ENCODE measurements at places on chromosomes 3 and 15.
A peak's percentile ranks its signal among the peaks of the same experiment; 100 is the strongest.

- DNase-seq, result peak; percentile 48
Measured at GRCh38 chr3:1439395-1439794, 346.6 kb downstream of the CNTN6 start.

DNA sequence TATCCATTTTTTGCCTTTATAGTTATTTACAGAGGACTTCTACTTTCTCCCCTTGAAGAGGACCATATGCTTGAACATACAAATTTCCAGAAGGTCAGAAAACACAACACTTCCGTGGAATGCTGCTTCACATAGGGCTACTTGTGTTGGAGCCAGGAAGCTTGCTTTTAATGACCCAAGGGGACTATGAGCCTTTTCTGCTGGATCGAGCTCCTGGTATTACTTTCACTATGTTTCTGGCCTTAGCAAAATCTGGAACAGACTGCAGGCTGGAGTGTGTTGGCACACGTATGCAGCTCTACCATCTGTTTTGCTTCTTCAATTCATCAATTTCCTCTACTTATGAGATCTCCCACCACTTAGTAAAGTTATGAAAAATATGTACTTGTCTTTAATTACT, 69.3 kb upstream of the CBLB start:
- DNase-seq, result no peak

- no peak for DNase-seq
Measured at GRCh38 chr3:51559411-51559888, 20.9 kb downstream of the RAD54L2 start.

DNA sequence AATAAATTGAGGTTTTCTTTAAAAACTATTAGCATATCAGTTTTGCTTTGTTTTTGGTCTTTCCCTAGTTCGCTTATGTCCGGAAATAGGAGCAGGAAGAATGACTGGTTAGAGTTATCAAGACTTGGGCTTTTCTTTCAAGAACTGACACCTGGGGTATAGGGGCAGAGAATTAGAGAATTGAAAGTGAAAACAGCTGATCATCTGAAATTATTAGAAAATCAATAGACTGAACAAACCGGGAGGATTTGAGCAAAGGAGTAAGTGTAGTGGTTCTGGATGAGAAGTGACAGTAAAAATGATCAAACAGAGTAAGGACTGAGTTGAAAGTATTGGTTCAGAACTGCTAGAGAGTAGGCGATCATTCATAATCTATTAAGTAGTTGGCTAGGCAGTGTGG, 6.0 kb downstream of the MINDY2 start:
- DNase-seq, result peak; percentile 19

DNA sequence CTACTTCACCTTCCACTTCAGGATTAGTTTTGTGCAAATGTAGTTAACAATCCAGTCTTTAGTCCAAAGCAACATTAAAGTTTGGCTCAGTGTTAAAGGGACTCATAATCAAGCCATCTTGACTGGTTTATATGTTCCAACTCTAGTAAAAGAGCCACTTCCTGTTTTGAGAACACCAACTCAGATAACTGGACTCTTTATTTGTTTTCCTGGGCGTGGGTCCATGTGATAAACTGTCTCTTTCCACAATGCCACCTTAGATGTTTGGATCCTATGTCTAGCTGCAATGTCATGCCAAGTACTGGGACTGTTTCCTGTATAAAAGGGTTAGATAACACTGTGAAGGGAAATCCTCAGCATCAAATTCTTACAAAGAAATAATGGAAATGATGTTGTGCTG, 545.0 kb downstream of the PYDC2 start:
- DNase-seq, result no peak

DNA sequence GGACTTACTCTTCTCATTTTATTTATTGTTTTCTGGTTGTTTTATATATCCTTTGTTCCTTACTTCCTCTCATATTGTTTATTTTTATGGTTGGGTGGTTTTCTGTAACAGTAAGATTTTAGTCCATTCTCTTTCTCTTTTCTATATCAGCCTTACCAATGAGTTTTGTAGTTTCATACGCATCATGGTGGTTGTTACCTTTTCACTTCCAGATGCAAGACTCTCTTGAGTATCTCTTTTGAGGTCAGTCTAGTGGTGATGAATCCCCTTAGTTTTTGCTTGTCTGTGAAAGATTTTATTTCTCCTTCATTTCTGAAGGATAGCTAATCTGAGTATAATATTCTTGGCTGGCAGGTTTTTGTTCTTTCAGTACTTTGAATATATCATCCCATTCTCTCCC, 57.1 kb upstream of the MFGE8 start:
- DNase-seq, result no peak

- DNase-seq, result no peak
Measured at GRCh38 chr3:177041021-177041729, 156.1 kb downstream of the TBL1XR1 start.

DNA sequence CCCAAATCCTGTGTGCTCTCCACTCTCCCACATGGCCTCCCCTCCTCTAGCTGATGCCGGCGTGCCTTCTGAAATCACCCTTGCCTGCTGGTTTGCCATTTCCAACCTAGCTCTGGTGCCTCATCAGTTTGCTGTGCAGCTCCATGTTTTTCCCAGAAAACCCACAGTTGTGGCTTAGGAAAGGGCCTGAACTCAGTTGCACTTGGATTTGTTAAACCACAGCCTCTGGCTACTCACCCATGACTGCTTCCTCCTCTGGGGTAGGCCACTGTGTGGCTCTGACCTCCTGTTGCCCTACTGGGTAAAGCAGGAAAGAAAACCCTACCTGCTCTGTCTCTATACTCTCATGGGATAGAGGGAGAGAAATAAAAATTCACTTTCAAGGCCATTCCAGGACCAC, 97.3 kb downstream of the DAPK2 start:
- DNase-seq, result no peak

DNA sequence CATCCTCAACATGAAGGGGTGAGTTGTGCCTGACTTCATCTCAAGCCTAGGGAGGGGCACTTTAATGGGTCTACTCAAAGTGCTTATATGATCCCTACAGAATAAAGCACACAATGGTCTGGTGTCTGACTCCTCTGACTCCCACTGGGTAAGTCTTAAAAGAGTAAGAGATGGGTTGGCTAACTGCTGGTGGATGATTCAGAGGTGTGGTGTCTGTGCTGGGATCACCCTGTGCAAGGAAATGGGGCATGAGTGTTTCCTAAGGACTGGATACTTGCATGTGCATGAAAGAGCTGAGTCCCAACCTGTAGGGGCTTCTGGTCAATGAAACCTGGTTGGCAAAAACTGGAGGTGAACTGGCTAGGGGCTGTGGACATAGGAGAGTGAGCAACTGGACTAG, 158.8 kb downstream of the IL20RB start:
- DNase-seq, result no peak

DNA sequence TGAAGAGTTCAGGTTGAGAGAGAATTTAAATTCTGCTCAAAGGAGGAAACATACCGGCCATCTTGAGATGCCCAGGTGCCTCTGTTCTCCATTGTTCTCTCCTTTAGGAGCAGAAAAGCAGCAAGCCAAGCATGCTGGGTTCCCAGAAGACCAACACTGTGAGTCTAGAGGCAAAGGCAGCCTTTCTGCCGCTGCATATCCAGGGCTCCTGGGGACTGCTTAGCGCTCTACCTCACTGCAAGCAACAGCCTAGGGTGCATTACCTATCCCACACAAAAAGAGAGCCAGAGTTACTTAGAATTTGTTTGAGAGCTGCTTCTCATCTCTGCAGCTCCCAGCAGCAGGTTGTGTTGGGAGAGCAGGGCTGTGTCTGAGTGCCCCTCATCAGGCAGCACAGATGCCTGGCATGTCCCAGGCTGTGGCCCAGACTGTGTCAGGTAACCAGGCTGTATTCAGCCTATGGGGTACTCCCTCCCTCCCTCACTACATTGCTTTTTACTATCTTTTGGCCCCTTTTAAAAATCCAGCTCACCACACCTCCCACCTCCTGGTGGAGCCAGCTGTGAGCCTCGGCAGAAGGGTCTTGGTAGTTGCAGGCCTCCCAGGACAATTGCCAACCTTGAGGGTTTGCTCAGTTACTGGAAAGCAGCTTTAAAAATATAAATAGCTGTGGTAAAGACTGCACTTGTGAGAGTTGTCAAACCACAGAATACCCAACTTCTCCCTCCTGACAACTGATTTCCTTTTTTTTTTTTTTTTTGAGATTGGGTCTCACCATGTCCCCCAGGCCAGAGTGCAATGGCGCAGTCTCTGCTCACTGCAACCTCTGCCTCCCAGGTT, 30.2 kb downstream of the BCL2L10 start:
- peak; percentile 19 for DNase-seq

DNA sequence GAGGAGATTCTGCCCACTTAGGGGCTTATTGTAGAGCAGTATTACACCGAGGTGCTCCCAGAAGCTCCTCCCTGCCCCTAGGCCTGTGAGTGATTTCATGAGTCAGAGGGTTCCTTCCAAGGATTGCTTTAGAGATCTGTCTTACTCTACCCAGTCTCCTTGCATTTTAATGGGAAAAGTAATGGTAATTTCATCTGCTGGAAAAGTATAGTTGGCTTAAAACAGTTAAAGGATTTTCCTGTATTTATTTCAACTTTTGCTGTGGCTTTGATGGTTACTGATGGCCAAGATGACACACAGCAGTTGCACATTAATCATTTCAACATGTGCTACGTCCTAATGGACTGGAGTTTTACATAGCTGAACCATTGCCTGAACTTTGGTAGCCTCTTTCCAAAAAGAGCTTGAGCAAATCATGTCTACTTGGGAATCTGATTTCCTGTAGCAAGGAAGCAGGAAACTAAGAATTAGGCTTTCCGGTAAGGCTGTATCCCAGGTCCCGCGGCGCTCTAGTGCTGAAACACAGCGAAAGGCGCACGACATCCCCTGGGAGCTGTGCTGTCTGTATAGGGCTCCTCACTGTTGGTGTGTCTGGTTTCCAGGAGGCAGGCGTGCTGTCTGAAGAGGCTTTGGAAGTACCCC, 9.2 kb upstream of the PGPEP1L start:
- DNase-seq, result no peak

DNA sequence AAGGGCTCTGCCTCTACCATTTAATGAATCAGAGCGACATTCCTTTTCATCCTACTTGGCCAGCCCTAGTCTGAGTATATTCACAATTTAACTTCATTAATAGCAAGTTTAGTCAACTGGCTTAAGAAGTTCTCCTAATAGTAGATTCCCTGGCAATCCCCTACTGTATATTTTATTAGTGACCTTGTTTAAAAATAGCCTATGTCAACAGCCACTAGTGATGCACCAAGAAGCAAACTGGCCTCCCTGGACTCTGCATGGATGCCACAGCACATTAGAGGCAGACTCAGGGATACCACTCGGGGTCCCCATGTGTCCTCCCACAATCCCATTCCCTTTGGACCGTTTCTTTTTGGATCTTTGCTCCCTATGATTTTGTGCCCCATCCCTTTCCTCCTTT, 83.6 kb downstream of the THSD4 start:
- no peak for DNase-seq

- no peak for DNase-seq
Measured at GRCh38 chr15:69359722-69360121, 54.4 kb upstream of the KIF23 start.

DNA sequence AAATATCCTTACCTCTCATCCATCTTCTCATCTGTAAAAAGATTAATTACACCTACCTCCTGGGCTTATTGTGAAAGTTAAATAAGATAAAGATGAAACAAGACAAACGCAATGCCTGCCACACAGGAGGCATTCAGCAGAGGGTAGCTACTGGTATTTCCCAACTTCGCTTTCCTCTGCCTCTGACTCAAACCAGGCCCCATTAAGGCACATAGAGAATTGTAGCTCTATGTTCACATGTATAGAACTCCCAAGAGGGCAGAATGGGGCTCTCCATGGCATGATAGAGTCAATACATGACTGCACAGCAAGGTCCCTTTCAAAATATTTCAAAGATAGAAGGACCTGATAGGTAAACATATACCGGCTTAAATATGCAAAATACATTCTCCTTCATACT, 1.4 kb downstream of the LYSMD2 start:
- peak; percentile 43 for DNase-seq

- DNase-seq, result no peak
Measured at GRCh38 chr15:36344887-36345286, 234.5 kb upstream of the CDIN1 start.

DNA sequence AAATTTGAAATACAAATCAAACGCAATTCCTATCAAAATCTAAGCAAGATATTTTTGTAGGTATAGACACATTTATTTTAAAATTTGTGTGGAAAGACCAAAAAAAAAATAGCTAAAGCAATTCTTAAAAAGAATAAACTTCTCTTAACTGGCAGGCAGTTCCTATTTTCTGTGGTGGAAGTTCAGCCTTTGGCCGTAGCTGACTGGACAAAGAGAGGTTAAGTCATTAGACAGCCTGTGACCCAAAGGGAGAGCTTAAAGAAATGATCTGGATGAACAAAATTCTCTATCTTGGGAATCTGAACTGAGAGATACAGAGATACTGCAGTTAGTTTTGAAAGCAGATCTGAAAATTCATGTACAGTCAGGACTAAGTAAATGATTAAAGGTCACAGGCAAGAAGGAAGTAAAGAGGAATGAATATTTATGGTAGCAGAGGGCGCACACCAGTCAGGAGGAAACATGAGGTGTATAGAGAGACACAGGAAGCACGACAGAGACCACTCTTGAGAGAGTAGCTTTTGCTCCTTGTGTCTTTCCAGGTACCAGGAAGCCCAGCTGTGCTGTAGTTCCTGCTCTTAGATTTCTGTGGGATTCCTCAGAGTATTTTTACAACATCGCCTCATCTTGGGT, 57.5 kb downstream of the TPRG1 start:
- peak; percentile 11 for DNase-seq

DNA sequence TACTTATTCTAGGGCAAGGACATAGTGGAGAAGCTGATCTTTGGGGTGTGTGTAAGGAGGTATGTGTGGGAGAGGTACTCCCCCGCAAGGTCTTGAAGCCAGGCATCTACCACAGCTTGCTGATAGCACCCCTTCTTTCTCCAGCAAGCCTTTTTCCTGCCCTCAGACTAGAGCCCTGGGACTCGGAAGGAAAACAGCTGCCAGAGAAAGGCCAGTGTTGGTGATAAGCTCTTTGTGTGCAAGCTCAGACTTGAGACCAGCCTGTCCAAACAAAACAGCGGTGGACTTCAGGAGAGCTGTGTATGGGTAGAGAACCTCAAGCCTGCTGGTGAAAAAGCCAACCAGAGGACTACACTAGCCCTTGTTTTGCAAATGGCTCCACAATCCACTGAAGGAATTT, 1028.6 kb downstream of the MCTP2 start:
- DNase-seq, result no peak

DNA sequence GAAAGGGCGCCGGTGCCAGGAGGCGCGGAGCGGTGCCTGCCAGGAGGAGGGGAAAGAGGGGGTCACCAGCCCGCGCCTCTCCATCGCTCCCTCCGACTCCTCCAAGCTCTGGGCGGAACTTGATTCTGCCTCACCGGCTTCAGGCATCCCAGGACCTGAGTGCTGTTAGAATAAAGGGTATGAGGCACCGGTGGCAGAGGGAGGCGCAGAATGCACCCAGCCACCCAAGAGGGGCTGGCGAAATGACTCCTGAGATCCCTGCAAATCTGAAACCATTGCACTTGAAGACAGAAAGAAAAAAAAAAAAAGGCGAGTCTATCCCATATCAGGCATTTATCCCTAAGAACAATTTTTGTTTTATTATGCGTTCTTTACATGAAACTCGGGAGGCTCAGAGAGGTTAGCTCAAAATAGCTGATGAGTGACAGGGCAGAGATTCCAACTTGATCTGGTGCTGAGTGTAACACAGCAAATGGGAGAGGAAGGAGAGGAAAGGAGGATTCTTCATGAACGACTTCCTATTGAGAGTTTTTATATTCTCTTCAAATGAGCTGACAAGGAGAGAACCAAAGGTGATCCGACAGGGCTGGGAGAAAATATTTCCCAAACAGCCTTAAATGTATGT, 157.0 kb upstream of the FRMD4B start:
- no peak for DNase-seq
